Vagina (tissue), 2 donors: ENCODE measurements at places on chromosomes 4 and X. TPM values are rescaled to one million over a fixed set of nuclear protein-coding genes. Genes with fewer than 3 reads are reported as not detected.

GRCh38 chr4:55087009-55087912 lies 38.1 kb downstream of the KDR start:
- DNase-seq: no peak

GRCh38 chrX:15672881-15673280 lies 8.3 kb upstream of the CLTRN start:
- DNase-seq: no peak

- no peak for DNase-seq
Measured at GRCh38 chrX:124393659-124394058, 47.3 kb downstream of the SH2D1A start.

Gene MAGEB10
- not detected for total RNA-seq

DNA sequence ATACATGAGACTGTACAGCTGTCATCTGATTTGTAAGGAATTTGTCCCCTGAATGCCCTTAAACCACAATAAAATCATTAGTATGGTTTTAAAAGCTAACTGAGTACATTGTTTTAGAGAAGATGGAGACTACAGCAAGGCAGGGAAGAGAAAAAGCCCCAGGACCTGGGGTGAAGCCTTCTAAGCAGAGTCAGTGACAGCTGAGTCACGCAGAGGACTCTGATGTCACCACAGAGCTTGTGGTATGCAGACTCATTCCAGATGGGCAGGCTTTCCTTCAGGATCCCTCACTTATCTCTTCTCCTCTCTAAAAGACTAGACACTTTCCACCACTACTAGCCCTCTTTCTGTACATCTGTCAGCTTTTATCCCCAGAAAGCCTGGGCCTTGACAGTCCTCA lies 97.1 kb upstream of the ATOH1 start:
- no peak for DNase-seq

GRCh38 chrX:48696909-48697727 lies 584 bp downstream of the SUV39H1 start:
- no peak for DNase-seq

Gene SPACA5
- total RNA-seq: not detected

Gene UGT2B15
- total RNA-seq: not detected

Gene CYBB
- 6.9 TPM for total RNA-seq

DNA sequence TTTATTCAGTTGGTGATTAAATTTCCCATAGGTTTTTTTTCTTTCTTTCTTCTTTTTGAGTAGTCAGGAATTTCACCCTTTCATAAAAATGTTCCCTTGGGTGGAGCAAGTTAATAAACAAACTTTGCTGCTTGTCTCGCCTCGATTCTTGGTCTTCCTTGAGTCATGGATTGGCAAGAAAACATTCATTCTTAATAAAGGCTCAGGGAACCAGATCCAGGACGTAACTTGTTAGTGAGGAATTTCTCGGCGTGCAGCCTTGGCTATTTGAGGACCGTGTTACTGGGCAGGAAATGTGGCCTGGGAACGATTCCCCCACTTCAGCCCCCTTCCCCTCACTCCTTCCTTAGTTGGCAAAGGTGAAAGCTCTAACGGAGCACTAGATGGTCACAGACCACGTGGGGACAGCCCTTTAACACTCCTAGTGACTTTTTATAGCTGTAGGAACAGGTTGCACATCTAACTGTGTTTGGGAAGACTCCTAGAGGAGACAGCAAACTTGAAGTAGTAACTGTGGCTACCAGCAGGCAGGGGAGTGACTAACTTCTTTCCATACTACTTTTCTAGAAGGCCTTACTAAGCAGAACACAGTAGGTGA lies 106.8 kb downstream of the UCHL1 start:
- DNase-seq: no peak

Gene SOD3
- total RNA-seq: 280 TPM

Gene PGK1
- total RNA-seq: 135 TPM

Gene PASD1
- total RNA-seq: not detected

Gene MAGEB17
- not detected for total RNA-seq

Gene MGST2
- total RNA-seq: 78.3 TPM

Gene SERTM2
- 28.2 TPM for total RNA-seq

GRCh38 chrX:31832263-31832662 lies 760.4 kb upstream of the FTHL17 start:
- no peak for DNase-seq

Gene PCDH7
- 23.1 TPM for total RNA-seq

Gene AMBN
- total RNA-seq: not detected

DNA sequence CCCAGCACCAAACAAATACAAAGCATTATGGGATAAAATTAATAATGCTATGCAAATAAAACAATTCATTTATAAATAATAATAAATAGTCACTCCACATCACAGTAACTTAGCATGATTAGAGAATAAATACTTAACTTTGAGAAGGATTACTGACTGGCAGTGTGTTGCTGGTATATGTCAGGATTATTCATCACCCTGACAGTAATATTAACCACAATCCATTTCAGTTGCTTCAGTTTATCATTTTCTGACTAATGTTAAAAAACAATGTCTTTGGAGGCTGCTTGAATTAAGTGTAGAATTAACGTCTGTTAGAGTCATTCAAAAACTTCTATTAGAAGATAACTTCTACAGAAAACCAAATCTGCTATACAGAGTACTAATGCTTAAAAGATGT lies 124.1 kb upstream of the MAB21L2 start:
- DNase-seq: no peak

DNA sequence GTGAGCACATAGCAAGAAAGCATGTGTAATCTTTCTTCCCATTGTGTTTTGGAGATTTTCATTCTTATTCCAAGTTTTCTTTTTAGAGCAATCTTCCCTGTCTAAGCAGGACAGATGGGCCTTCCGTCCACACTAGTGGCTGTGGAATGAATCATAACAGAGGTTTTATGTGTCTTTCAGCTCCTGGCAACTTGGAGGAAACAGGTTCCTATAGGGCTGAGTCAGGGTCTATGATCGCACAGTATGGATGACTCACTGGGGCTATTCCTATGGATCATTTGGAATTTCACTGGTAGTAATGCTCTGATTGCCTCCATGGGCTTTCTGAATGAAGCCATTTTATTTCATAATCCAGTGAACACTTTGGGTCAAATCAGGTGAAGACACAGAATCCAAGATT lies 51.8 kb upstream of the CBLL2 start:
- no peak for DNase-seq

DNA sequence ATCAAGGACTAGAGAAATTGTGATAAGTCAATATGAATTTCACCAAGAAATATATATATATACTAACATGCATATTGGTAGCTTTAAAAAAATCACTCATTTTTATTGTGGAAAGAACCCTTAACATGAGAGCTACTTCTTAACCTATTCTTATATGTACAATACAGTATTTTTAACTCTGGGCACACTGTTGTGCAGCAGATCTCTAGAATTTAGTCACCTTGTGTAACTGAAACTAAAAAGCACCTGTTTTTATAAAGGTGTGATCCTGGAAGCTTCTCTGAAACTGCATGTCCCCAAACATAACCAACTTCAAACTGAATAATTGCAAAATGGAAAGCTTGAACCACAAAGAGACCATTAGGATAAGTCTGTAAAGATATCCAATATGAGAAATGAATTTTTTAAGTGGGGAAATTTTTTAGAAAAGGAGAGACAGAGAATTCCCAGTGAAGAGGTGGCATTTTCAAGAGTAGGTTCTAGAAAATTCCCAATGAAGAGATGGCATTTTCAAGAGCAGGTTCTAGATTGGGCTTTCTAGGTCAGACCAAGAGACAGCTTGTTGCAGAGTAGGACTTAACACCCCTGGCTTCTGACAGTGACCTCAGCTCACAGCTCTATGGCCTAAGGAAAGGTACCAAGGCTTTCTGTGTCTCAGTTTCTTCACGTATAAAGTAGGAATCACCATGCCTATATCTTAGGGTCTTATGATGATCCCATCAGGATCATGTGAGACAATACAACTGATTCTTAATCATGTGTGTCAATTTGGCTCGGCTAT lies 22.0 kb upstream of the PPARGC1A start:
- DNase-seq: no peak

DNA sequence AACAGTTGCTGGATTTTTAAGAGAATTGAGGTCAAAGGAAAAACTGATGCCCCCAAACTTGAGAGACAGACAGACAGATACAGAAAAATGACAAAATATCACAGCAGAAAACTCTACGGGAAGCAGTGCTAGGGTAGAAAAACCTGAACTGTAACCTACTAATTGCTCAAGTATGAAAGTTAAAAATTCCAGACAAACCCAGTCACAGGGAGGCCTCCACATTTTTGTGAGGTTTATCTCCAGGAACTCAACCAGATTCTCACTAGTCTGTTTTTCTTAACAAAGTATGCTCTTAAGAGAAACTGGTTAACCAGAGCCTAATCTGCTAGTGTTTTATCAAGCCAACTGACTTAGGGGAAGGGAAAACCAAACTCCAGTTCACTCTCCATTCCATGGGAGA lies 19.9 kb upstream of the PPP3CA start:
- DNase-seq: no peak

DNA sequence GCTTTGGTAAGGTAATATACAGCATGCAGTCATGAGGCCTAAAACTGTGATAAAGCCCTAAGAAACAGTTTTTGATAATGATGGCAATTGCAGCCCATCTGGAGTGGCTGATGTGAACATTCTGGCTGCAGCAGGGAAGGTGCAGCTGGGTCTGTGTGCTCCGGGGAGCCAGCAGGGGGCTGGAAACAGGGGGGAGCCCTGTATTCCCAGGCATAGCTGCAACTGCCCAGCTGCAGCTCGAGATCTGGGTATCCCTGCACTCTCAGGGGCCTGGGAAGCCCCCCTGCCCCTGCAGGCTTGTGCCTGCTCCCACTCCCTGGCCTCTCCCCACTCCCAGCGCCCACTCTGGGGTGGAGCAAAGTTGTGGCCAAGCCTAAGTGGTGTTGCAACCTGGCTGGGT lies 95.6 kb downstream of the RRAGB start:
- DNase-seq: no peak

Gene XAGE1B
- total RNA-seq: not detected

GRCh38 chrX:137031039-137031438 lies 2.8 kb downstream of the GPR101 start:
- DNase-seq: no peak

Gene CNGA1
- total RNA-seq: 2.0 TPM

GRCh38 chr4:1238676-1239000 lies 10.3 kb downstream of the CTBP1 start:
- DNase-seq: no peak

- no peak for DNase-seq
Measured at GRCh38 chrX:153494061-153494460, 719 bp upstream of the BGN start.
